ENCODE measurements at places on chromosomes 12 and 14.
A peak's percentile ranks its signal among the peaks of the same experiment; 100 is the strongest.

DNA sequence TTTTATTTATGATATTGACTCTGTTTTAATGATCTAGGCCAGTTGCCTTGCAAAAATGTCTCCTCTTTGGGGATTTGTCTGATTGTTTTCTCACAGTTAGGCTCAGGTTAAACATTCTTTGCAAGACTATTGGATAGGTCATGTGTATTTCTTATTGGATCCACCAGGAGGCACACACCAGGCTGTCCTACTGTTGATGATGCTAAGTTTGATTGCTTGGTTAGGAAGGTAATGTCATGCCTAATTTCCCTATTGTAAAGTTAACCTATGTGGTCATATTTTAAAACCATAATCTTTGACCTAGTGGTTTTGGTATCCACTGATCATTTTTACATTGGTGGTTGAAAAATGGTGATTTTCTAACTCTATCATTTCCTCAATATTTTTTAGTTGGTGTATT lies 137.1 kb downstream of the BRMS1L start:
- no peaks in the 10 kb centered on the region for H3K36me3 ChIP-seq
- no peak overlapping the region for H3K4me3 ChIP-seq
- H3K27me3 ChIP-seq: no peaks in the 10 kb centered on the region
- H3K27ac ChIP-seq: no peak overlapping the region
- DNase-seq: no peak

DNA sequence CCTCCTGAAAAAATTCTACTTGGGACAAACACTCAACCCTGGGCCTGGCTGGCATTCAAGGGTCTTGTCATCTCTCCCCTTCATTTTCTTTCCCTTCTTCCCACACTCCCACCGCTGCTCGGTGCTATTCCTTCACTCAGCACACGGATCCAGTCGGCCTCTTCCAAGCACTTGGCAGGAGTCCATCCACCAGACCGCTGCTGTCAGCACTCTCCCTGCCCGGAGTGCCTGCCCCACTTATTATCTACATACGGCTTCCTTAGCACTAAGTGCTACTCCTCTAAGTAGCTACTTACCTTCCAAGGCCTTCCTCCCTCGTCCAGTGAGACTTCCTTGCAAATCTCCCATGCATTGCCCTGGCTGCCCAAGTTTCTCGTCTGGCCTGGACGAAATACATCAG lies 29.8 kb downstream of the CALM1 start:
- no peaks in the 10 kb centered on the region for H3K4me1 ChIP-seq

- H3K4me3 ChIP-seq: no peak overlapping the region
- peaks cover 10% of the 10 kb centered on the region for H3K27me3 ChIP-seq
- no peaks in the 10 kb centered on the region for H3K36me3 ChIP-seq
- no peak for DNase-seq
- H3K27ac ChIP-seq: no peak overlapping the region
- H3K4me1 ChIP-seq: peaks cover 1% of the 10 kb centered on the region
Measured at GRCh38 chr14:104084251-104085002, 1.1 kb upstream of the ASPG start.

DNA sequence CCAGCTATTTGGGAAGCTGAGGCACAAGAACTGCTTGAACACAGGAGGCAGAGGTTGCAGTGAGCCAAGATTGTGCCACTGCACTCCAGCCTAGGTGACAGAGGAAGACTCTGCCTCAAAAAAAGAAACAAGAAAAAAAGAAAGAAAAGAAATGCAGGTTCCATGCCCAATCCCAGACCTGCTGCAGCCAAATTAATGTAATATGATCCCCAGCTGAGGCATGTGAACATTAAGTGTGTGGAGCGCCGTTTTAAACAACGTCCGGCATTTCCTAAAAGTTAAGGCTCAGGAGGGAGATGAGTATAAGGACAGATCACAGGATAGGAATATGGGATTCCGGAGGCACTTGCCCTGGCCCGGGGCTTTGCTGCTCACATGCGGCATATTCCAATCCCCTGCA lies 162.9 kb downstream of the KSR2 start:
- H3K27me3 ChIP-seq: peaks cover 18% of the 10 kb centered on the region
- H3K4me3 ChIP-seq: no peak overlapping the region
- no peak overlapping the region for H3K27ac ChIP-seq
- no peaks in the 10 kb centered on the region for H3K4me1 ChIP-seq
- DNase-seq: no peak

DNA sequence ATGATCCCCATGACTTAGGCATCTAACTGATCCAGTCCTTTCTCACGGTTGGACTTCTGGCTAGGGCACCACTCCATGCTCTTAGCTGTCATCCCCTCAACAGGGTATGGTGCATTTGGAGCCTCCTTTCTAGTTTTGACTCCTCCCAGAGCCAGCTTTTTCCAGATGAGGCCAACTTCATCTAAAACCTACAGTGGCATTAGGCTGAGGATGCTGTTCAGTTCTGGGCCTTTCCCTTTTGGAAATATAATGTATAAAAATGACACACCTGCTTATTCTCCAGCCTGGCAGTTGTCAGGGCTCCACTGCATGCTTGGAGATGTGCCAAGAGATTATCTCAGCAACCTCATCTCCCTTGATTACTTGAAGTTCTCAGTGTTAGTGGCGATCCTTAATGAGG lies 239.7 kb downstream of the EMP1 start:
- H3K36me3 ChIP-seq: no peaks in the 10 kb centered on the region
- DNase-seq: no peak
- H3K27ac ChIP-seq: no peak overlapping the region
- H3K27me3 ChIP-seq: no peaks in the 10 kb centered on the region

DNA sequence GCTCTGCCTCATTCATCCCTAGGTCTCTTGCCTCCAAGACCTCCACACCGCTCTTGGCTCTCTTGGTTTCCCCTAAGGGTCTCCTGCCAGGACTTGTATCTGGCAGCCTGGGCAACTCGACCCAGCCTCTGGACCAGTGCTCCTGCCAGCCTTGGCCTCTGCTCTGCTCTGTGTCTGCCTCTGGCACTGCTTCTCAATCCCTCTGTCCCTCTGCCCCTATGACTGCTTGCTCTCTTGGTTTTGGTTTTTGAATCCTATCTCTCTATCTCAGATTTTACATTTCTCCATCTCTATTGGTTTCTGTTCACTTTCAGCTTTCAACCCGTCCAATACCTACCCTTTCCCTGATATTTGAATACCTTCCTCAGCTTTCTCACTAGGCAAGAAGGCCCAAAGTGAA lies 6.3 kb downstream of the ITGA5 start:
- peak overlapping the region; percentile 96 for H3K27ac ChIP-seq
- H3K4me1 ChIP-seq: peaks cover 69% of the 10 kb centered on the region
- DNase-seq: no peak
- H3K27me3 ChIP-seq: no peaks in the 10 kb centered on the region
- H3K4me3 ChIP-seq: peak overlapping the region; percentile 49

- H3K36me3 ChIP-seq: no peaks in the 10 kb centered on the region
- no peak overlapping the region for H3K4me3 ChIP-seq
- H3K27ac ChIP-seq: no peak overlapping the region
- DNase-seq: no peak
Measured at GRCh38 chr14:54225457-54226060, 171.2 kb upstream of the CDKN3 start.

DNA sequence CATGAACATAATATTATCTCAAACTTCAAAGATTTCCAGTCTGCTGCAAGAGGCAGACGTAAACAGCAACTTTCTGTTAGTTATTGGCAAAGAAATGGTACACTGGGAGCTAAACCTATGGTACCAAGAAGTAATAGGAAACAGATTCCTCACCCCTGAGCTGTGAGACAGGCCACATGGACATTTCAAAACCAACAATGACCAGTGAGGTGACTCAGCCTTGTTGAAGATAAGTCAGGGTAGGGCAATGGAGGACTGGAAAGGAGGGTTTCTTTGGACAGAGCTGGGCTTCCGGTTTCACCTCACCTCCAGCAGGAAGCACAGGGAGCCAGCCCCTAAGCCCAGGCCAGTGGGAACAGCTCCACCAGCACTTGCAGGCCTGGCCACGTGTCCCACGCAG lies 1320.5 kb downstream of the AACS start:
- H3K27ac ChIP-seq: no peak overlapping the region
- H3K4me3 ChIP-seq: no peak overlapping the region
- H3K27me3 ChIP-seq: no peaks in the 10 kb centered on the region
- no peaks in the 10 kb centered on the region for H3K36me3 ChIP-seq

DNA sequence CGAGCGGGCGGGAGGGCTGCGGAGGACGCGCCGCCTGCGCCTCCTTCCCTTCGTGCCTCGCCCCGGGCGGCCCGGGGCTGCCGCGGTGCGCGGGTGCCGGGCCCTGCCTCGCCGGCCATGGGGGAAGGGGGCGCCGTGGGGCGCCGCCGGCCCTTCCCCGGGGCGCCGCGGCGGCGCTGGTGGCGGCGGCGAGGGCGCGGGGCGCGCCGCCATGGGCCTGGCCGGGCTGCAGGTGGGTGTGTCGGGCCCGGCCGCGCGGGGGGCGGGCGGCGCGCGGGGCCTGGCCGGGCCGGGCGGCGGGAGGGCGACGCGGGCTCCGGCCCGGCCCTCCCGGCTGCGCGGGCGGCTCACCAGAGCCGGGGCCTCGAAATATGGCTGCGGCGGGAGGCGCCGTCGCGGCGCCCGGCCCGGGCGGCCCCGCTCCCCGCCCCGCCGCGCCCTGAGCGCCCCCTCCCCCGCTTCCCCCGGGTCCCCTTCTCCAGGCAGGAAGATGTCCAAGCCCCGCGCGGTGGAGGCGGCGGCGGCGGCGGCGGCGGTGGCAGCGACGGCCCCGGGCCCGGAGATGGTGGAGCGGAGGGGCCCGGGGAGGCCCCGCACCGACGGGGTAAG lies 5.1 kb downstream of the KMT5A start:
- H3K27ac ChIP-seq: no peak overlapping the region
- no peak for DNase-seq
- H3K4me1 ChIP-seq: peaks cover 29% of the 10 kb centered on the region
- no peak overlapping the region for H3K4me3 ChIP-seq

GRCh38 chr12:50677858-50678257 lies 86.0 kb upstream of the ATF1 start:
- H3K27ac ChIP-seq: no peak overlapping the region
- no peak for DNase-seq
- no peaks in the 10 kb centered on the region for H3K27me3 ChIP-seq
- no peaks in the 10 kb centered on the region for H3K4me1 ChIP-seq
- H3K36me3 ChIP-seq: peaks cover 10% of the 10 kb centered on the region

- no peak overlapping the region for H3K4me3 ChIP-seq
- no peak for DNase-seq
- peaks cover 30% of the 10 kb centered on the region for H3K4me1 ChIP-seq
- H3K36me3 ChIP-seq: peaks cover 29% of the 10 kb centered on the region
Measured at GRCh38 chr12:3745152-3745551, 7.8 kb downstream of the CRACR2A start.

- no peak overlapping the region for H3K4me3 ChIP-seq
- no peak for DNase-seq
- H3K27ac ChIP-seq: no peak overlapping the region
Measured at GRCh38 chr14:54394596-54394995, 2.2 kb upstream of the CDKN3 start.

- no peak overlapping the region for H3K4me3 ChIP-seq
- no peaks in the 10 kb centered on the region for H3K36me3 ChIP-seq
- no peaks in the 10 kb centered on the region for H3K27me3 ChIP-seq
- H3K27ac ChIP-seq: no peak overlapping the region
- DNase-seq: peak; percentile 10
- H3K4me1 ChIP-seq: no peaks in the 10 kb centered on the region
Measured at GRCh38 chr12:116492703-116493324, 66.4 kb upstream of the MAP1LC3B2 start.

DNA sequence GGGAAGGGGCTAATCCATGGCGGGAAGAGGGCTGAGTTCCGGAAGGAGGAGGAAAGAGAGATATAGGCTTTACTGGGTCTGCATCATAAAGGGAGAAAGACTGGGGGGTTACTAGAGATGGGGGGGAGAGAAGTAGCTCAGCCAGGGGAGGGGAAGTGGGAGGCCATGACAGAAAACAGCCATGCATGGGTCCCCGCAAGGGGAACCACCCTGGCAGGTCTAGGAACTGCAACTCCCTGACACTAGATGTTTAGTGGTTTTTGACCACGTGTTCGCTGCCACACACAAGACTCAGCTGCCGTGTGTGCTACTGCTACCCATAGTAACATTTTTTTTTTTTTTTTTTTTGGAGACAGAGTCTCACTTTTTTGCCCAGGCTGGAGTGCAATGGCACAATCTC lies 145.0 kb downstream of the RIMBP2 start:
- no peak overlapping the region for H3K27ac ChIP-seq
- no peaks in the 10 kb centered on the region for H3K36me3 ChIP-seq
- H3K27me3 ChIP-seq: peaks cover 1% of the 10 kb centered on the region
- no peak for DNase-seq
- no peaks in the 10 kb centered on the region for H3K4me1 ChIP-seq

GRCh38 chr14:101781240-101782061 lies 19.9 kb downstream of the PPP2R5C start:
- H3K27ac ChIP-seq: no peak overlapping the region
- DNase-seq: peak; percentile 50
- H3K4me1 ChIP-seq: peaks cover 26% of the 10 kb centered on the region
- no peaks in the 10 kb centered on the region for H3K27me3 ChIP-seq
- peak overlapping the region; percentile 64 for H3K4me3 ChIP-seq

- H3K4me3 ChIP-seq: no peak overlapping the region
- peaks cover 63% of the 10 kb centered on the region for H3K27me3 ChIP-seq
- no peaks in the 10 kb centered on the region for H3K36me3 ChIP-seq
- no peak overlapping the region for H3K27ac ChIP-seq
- no peaks in the 10 kb centered on the region for H3K4me1 ChIP-seq
Measured at GRCh38 chr12:117363056-117363662, 1.7 kb upstream of the NOS1 start.

DNA sequence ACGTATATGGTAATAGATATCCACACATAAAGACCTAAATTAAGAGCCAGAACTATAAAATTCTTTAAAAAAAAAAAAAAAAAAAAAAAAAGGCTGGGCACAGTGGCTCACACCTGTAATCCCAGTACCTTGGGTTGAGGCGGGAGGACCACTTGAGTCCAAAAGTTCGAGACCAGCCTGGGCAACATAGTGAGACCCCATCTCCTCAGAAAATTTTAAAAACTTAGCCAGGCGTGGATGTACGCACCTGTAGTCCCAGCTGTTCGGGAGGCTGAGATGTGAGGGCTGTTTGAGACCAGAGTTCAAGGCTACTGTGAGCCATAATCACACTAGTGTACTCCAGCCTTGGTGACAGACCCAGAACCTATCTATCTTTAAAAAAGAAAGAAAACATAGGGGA lies 4.3 kb downstream of the BTBD7 start:
- DNase-seq: no peak
- peaks cover 2% of the 10 kb centered on the region for H3K36me3 ChIP-seq
- no peaks in the 10 kb centered on the region for H3K27me3 ChIP-seq
- H3K27ac ChIP-seq: no peak overlapping the region

DNA sequence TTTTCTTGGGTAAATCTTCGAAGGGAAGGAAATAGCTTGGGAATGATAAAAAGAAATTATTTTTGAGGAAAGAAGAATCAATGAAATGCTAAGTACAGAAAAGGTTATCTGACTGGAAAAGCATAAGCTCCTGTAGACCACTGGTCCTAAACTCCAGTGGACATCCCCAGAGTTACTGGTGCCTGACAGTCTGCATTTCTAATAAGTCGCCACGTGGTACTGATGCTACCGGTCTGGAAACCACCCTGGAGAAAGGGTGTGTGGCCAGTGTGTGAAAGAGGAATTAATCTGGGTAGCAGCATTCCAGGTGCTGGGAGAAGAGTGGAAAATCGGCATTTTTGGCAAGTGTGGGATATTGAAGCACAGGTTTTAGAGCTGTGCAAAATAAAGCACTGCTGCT lies 73.3 kb downstream of the FBXW8 start:
- H3K4me1 ChIP-seq: no peaks in the 10 kb centered on the region
- H3K4me3 ChIP-seq: no peak overlapping the region
- no peak overlapping the region for H3K27ac ChIP-seq

GRCh38 chr12:105418821-105419291 lies 88.4 kb downstream of the C12orf75 start:
- no peaks in the 10 kb centered on the region for H3K27me3 ChIP-seq
- H3K4me1 ChIP-seq: peaks cover 9% of the 10 kb centered on the region
- H3K27ac ChIP-seq: no peak overlapping the region

Measured in activated naive CD4-positive, alpha-beta T cell treated with anti-CD3 and anti-CD28 coated beads for 36 hours (primary cell).